ENCODE measurements at places on chromosomes 16 and 17. TPM values are rescaled to one million over a fixed set of nuclear protein-coding genes. Genes with fewer than 3 reads are reported as not detected.

Gene OVCA2
- total RNA-seq, result 35.4 TPM

GRCh38 chr16:86110726-86111125 lies 211.8 kb downstream of the IRF8 start:
- DNase-seq, result no peak

GRCh38 chr17:42720996-42721583 lies 23.8 kb downstream of the EZH1 start:
- DNase-seq, result no peak

DNA sequence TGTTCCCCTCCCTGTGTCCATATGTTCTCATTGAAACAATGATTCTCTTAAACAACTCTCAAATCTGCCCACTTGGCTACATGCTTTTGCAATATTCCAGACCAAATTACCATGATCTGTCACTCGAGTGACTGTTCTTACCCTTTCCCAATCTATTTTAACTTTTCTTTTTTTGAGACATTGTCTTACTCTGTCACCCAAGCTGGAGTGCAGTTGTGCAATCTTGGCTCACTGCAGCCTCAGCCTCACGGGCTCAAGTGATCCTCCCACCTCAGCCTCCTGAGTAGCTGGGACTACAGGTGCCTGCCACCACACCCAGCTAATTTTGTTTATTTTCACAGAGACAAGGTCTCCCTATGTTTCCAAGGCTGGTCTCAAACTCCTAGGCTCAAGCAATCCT lies 58.8 kb upstream of the CLEC18A start:
- no peak for DNase-seq
